ENCODE measurements at places on chromosomes 5 and 9. TPM values are rescaled to one million over a fixed set of nuclear protein-coding genes. Genes with fewer than 3 reads are reported as not detected.

The TMEM215 gene
- total RNA-seq = 3.1 TPM

The LCN10 gene
- 2.2 TPM for total RNA-seq

The SARDH gene
- total RNA-seq = 7.7 TPM

The CDC20B gene
- 0.96 TPM for total RNA-seq

The SHISAL2B gene
- total RNA-seq = not detected

The NUTM2F gene
- not detected for total RNA-seq

The PTCH1 gene
- 7.5 TPM for total RNA-seq

The TPM2 gene
- total RNA-seq = 2,993 TPM

The FGF18 gene
- total RNA-seq = 2.2 TPM

The WWC1 gene
- total RNA-seq = 1.2 TPM

The C1QTNF2 gene
- total RNA-seq = not detected

The MEGF9 gene
- total RNA-seq = 7.9 TPM
